SHP77 treated with DMSO at 0.1 percent for 48 hours (cell line): ENCODE measurements at places on chromosomes 12 and 14.

GRCh38 chr14:91754185-91754584 lies 22.3 kb upstream of the CATSPERB start:
- no peak for DNase-seq

GRCh38 chr12:130437555-130438242 lies 100.0 kb downstream of the PIWIL1 start:
- DNase-seq = no peak

- DNase-seq = no peak
These were observed 2.5 kb downstream of the COL2A1 start for GRCh38 chr12:48001505-48002413.

- DNase-seq = no peak
These were observed 121.6 kb downstream of the FIGNL2 start for GRCh38 chr12:51726931-51727330.

DNA sequence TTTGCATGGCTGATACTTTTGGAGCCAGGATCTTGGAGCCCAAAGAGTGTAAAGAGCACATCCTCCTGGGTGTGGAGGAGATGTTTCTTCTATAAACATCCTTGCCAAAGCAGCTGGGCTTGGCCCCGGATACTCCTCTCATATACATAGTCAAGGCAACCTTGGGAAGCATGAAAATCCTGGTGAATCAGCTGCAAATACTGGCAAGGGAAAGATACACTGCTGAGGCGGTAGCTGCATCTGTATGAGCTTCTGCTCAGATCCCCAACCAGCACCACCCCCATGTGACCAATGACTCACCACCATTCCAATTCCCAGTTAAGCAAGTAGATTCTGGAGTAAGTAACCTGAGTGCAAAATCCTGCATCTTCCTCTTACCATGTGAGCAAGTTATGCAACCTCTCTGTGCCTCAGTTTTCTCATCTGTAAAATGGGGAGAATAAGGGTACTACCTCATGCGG lies 567.4 kb downstream of the MED13L start:
- no peak for DNase-seq
